CD4-positive, alpha-beta T cell treated with Interleukin-17A for 1 hour (primary cell): ENCODE measurements at places on chromosomes 12 and 14.

GRCh38 chr12:112985642-112986290, 7.4 kb downstream of the OAS2 start:
- DNase-seq, result no peak

DNA sequence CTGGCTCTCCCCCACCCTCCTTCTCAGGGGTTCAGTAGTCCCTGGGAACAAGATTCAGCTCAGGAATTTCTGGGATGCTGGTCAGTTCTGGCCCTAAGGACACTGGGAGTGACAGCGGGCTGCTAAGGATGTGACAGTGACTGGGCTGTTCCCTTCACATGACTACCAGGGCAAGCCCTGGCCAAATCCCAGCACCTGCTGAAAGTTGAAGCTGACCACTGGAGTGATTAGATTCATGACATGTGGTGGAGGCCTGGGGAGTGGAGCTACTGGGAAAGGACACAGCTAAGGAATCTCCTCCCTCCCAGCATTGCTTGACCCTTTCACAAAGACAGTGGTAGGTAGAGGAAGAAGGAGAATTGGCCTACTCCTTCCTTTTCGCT, 204.9 kb downstream of the DAD1 start:
- no peak for DNase-seq

GRCh38 chr12:123104809-123105208, 46.1 kb downstream of the PITPNM2 start:
- no peak for DNase-seq

GRCh38 chr14:86798330-86798729, 1194.7 kb downstream of the GALC start:
- no peak for DNase-seq

GRCh38 chr12:114274131-114274530, 131.8 kb downstream of the TBX5 start:
- DNase-seq, result no peak
